ENCODE measurements at places on chromosomes 16 and 17. TPM values are rescaled to one million over a fixed set of nuclear protein-coding genes. Genes with fewer than 3 reads are reported as not detected.

DNA sequence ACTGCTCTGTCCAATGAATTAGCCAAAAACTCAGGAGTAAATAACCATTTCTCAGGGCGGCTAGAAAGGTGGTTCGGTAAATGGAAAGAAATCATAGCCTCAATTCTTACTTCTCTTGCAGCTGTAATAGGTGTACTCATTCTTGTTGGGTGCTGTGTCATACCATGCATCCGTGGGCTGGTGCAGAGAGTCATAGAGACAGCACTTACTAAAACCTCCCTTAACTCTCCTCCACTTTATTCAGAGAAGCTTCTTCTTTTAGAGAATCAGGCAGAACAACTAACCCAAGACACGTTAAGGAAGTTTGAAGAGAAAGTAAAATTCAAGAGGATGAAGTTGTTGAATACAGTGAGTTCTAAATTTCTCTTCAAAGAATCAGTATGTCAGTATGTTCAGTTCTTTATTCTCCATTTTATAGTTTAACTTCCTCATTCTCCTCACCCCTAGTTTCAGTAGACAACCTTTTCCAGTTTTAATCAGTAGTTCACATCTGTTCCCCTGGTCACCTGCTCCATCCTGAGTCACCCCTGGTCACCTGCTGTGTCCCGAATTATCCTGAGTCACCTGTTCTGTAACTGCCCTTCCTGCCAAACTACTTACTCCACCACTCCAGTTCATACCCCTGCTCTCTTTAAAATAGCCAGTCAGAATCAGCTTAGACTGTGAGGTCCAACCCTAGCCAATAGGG is 85.9 kb downstream of the EMP2 start:
- no peak for DNase-seq

GRCh38 chr17:82528484-82529265 is 9.1 kb downstream of the FOXK2 start:
- no peak for DNase-seq

Gene MYO19
- total RNA-seq: 46.8 TPM

Gene C16orf74
- 3.1 TPM for total RNA-seq

- DNase-seq: peak; percentile 9
Observed at GRCh38 chr16:24671455-24671954, 57.9 kb upstream of the TNRC6A start.

GRCh38 chr17:39665642-39666224 is 584 bp downstream of the TCAP start:
- DNase-seq: no peak

Gene C16orf92
- total RNA-seq: not detected

Gene RNF222
- not detected for total RNA-seq

All from mesenteric fat pad (tissue), 1 donor.